ENCODE measurements at places on chromosomes 1 and 21.

DNA sequence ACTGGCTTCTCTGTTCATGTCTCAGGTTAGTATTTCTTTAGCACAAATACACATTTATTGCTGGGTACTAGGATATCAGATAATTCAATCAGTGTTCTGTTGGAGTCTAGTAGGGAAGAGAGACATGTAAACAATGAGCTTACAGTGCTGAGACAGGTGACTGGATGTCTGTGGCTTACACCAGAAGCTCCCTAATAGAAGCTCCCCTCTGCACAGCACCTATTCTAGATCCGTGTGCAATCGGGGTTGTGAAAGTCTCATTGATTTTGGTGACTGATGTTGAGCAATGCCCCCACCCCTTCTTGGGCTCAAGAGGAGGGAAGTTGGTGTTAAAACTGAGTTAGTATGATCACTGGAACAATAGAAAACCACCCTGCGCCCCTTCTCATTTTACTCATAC lies 279.2 kb downstream of the RPS6KC1 start:
- no peaks in the 10 kb centered on the region for H3K36me3 ChIP-seq
- DNase-seq = no peak

- H3K4me3 ChIP-seq = no peak overlapping the region
- no peak overlapping the region for H3K27ac ChIP-seq
- peaks cover 8% of the 10 kb centered on the region for H3K4me1 ChIP-seq
- H3K36me3 ChIP-seq = no peaks in the 10 kb centered on the region
These were observed 76.6 kb upstream of the IPO9 start for GRCh38 chr1:201752333-201752732.

DNA sequence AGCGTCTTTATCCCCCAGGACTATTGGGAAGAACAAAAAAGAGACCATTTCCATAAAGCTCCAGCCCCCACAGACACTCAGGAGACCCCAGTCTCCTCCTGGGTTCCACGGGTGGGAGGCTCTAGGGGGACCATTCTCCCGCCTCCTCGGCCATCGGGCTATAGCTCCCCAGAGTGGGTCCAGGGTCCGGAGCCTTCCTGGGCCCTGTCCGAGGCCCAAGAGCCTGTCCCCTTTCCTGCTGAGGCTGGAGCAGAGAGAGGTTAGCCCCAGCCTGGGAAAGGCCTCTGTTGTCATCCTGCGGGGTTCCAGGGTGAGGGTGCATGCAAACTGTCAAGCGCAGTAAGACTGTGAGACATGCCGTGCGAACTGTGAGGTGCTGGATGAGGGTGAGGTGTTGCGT lies 166.3 kb downstream of the CAMTA1 start:
- no peak overlapping the region for H3K4me3 ChIP-seq
- no peaks in the 10 kb centered on the region for H3K36me3 ChIP-seq
- peaks cover 3% of the 10 kb centered on the region for H3K27me3 ChIP-seq
- no peaks in the 10 kb centered on the region for H3K4me1 ChIP-seq
- no peak for DNase-seq
- H3K27ac ChIP-seq = no peak overlapping the region

DNA sequence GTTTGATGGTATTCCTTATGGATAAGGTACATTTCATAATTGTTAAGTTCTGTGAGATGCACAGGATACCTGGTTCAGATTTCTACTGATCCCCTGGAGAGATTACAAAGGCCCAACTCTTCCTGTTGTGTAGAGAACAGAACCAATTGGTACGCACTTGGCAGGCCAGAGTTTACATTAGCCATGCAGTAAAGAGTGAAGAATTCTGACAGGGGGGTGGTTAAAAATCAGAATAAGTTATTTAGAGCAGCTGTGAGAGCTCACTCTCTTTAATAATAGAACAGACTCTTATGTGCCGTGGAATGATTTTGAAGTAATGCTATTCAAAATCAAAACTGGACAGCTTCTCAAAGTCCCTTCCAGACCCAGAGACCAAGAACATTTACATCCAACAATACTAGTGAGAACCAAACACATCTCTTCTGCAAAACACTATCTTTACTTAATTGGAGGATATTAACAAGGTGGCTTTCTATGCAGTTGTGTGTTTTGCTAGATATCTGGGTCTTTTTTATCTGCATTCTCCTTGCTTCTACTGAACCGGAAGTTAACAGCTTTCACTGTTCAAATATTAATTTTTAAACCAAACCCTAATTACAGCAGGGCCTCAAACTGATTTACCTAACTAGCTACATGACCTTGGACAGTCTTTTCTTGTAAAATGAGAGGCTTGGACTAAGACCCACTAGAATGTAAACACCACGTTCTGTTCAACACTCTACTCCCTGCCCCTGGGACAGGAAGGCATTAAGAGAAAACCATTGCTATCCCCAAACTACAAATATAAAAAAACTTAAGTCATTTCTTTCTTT lies 4.0 kb downstream of the USP24 start:
- DNase-seq = no peak
- peak overlapping the region; percentile 77 for H3K4me3 ChIP-seq
- H3K36me3 ChIP-seq = peaks cover 1% of the 10 kb centered on the region
- H3K4me1 ChIP-seq = peaks cover 48% of the 10 kb centered on the region
- H3K27ac ChIP-seq = peak overlapping the region; percentile 81

DNA sequence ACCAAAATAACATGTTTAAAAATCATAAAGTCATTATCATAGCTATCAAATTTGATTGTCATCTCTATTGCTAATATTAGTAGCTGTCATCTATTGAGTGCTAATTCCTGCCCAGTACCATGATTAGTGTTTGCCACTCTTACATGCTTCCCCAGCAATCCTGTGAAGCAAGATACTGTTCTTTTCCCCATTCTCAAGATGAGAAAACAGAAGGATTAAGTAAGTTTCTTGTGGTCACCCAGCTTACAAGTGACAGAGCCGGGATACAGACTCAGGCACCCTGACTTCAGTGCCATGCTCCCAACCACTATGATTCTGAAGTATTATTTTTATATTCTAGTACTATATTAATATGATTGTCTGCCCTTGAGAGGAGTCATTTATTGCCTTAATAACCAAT lies 36.5 kb downstream of the LRRC8C start:
- DNase-seq = no peak
- H3K27ac ChIP-seq = peak overlapping the region; percentile 91
- H3K4me1 ChIP-seq = peaks cover 25% of the 10 kb centered on the region
- no peak overlapping the region for H3K4me3 ChIP-seq
- H3K36me3 ChIP-seq = no peaks in the 10 kb centered on the region

DNA sequence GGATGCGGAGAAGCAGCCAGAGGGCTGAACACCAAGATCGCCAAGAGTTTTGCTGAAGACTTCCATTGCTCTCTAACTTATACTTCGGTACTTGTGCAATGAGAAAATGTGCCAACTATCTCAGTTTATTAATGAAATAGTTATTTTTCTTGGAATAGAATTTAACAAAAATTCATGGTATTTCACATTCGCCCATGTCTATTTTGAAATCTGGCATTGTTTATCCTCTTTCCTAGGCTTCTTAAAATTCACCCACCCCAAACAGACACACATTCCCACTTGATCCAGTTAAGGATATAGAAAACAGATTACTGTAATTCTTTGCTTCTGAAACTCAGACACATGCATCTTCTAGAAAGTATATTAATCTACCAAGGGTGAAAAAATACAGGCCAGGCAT lies 56.3 kb upstream of the ADAMTS5 start:
- no peaks in the 10 kb centered on the region for H3K36me3 ChIP-seq
- no peak overlapping the region for H3K4me3 ChIP-seq
- H3K4me1 ChIP-seq = no peaks in the 10 kb centered on the region
- H3K27me3 ChIP-seq = no peaks in the 10 kb centered on the region

DNA sequence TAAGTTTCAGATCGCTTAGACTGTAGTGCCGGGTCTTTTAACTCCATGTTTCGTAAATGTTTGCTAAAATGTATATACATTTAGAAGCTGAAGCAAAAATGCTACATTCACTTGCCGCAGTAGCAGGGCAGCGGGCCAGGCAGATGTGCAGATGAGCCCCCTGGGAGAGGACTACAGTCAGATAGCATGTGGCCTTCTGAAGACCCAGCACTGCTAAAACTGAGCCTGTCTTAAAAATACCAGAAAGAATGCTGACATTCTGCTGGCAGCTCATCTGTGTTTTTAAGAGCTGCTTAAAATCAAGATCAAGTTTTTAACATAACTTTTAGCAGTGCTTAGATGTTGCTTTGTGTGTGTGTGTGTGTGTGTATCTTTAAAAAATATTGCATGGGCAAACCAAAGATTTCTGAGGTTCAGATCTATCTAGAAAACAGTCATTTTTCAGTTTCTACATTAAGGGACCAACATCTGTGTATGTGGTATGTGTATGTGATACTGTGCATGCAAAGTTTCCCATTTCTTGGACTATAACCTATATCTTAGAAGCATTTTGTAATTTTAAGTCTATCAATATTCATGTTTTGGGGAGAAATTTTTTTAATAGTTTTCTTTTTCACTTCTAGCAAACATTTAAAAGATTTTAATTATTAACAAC lies 31.7 kb downstream of the CHRM3 start:
- no peaks in the 10 kb centered on the region for H3K27me3 ChIP-seq
- no peaks in the 10 kb centered on the region for H3K4me1 ChIP-seq
- no peaks in the 10 kb centered on the region for H3K36me3 ChIP-seq
- no peak for DNase-seq
- no peak overlapping the region for H3K27ac ChIP-seq
- H3K4me3 ChIP-seq = no peak overlapping the region

GRCh38 chr1:235416662-235417049 lies 49.4 kb downstream of the TBCE start:
- H3K4me1 ChIP-seq = no peaks in the 10 kb centered on the region
- no peak overlapping the region for H3K4me3 ChIP-seq
- H3K27ac ChIP-seq = no peak overlapping the region
- H3K36me3 ChIP-seq = peaks cover 2% of the 10 kb centered on the region

DNA sequence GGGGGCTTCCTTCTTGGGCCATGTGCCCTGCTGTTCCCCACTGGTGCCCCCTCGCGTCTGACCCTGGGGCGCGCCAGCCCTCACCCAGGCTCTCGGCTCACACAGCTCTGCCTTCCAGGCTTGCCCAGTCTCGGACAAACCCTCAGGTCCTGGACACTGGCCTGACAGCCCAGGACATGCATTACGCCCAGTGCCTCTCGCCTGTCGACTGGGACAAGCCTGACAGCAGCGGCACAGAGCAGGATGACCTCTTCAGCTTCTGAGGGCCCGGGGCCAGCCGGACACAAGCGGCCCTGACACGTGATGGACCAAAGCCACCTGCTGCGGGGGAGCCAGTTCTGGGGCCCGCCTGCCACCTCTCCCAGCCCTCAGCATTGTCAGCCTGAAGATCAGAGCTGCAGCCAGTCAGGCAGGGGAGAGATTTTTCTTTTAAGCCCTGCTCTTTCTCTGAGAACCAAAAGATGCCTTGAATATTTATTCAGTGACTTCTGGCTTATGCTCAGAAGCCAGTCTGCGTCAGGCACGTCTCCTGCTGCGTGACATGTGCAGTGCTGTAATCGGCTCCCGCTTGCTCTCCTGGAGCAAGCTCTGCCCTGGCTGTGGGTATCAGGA lies 23.4 kb downstream of the LDLRAP1 start:
- H3K36me3 ChIP-seq = no peaks in the 10 kb centered on the region
- H3K4me1 ChIP-seq = peaks cover 10% of the 10 kb centered on the region
- no peaks in the 10 kb centered on the region for H3K27me3 ChIP-seq
- H3K27ac ChIP-seq = no peak overlapping the region
- H3K4me3 ChIP-seq = no peak overlapping the region

GRCh38 chr1:159921251-159921650 lies 4.1 kb downstream of the TAGLN2 start:
- H3K36me3 ChIP-seq = peaks cover 32% of the 10 kb centered on the region
- H3K4me3 ChIP-seq = peak overlapping the region; percentile 89
- DNase-seq = peak; percentile 65
- H3K27ac ChIP-seq = peak overlapping the region; percentile 100

GRCh38 chr1:8687039-8687438 lies 130.4 kb downstream of the RERE start:
- no peak for DNase-seq
- no peak overlapping the region for H3K4me3 ChIP-seq
- H3K27me3 ChIP-seq = no peaks in the 10 kb centered on the region

DNA sequence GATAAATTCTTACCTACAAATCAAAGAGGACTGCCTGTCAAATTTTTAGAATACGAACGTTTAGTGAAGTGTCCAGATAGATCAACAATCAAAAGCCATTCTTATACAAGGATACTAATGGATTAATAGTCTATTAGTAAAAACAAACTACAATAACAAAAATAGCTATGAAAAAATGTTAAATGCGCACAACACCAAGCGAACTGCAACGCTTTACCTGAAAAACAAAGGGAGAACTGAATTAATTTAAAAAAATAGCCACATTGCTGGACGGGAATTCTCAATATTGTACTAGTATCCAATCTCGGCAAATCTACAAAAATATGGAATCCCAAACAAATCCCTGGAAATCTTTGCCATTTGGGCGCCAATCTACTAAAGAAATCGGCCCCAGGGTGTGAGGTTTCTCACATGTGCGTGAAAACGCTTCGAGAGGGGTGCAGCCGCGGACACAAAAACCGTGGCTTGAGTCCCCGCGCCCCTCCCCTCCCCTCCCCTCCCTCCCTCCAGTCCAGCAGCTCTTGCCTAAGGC lies 55.6 kb downstream of the TRAF5 start:
- H3K27ac ChIP-seq = peak overlapping the region; percentile 98
- DNase-seq = no peak
- peaks cover 5% of the 10 kb centered on the region for H3K36me3 ChIP-seq

DNA sequence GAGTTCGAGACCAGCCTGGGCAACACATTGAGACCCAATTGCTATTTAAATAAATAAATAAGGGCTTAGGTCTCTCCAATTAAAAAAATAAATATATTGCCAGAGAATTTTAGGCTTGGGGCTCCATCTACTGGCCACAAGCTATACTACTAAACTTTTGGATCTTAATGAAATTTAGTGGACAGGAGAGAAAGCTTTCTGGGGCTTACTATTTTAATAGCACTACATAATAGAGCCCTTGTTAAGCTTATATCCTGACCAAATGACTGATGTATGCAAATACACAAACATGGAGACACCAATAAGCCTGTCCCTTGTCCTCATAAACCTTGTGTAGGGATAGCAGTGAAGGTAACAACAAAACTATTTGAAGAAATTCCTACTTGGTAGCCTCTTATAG lies 18.4 kb downstream of the CCT3 start:
- H3K27ac ChIP-seq = no peak overlapping the region
- H3K4me3 ChIP-seq = no peak overlapping the region
- no peaks in the 10 kb centered on the region for H3K27me3 ChIP-seq
- DNase-seq = peak; percentile 21

DNA sequence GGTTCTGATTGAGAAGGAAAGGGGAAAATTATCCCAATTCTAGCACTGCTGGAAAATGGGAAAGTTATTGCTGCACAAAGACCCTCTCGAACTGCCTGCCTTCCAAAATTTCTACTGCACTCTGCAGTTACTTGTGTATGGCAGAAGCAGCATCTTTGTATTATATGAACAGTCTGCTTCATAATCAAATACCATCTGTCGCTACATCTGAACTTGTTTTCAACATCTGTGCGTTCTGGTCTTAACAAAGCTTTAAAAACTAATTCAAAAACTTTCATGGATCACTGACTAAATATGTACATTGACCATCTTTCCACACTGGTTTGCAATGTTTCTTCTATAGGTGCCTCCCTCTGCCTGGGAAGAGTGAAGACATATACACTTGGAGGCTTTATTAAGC lies 79.2 kb downstream of the PROX1 start:
- no peaks in the 10 kb centered on the region for H3K36me3 ChIP-seq
- H3K4me3 ChIP-seq = no peak overlapping the region
- peaks cover under 1% of the 10 kb centered on the region for H3K27me3 ChIP-seq
- DNase-seq = no peak
